ENCODE measurements at places on chromosomes 13 and 19.

DNA sequence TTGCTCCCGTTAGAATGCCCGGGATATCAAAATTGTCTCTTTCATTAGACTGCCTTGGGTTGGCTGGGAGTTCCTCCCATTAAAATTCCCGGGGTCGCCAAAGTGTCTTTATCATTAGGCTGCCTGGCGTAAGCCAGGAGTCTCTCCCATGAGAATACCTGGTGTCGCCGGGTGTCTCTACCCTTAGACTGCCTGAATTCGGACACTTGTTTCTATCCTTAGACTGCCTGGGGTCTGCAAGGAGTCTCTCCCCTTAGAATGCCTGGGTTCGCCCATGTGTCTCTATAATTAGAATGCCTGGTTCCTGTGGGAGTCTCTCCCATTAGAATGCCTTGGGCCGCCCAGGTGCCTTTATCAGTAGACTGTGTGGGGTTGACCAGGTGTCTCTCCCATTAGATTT is 1538.2 kb downstream of the UQCRFS1 start:
- no peaks in the 10 kb centered on the region for H3K27me3 ChIP-seq
- no peak overlapping the region for H3K27ac ChIP-seq
- no peaks in the 10 kb centered on the region for H3K36me3 ChIP-seq
- H3K4me1 ChIP-seq, result no peaks in the 10 kb centered on the region
- H3K4me3 ChIP-seq, result no peak overlapping the region

DNA sequence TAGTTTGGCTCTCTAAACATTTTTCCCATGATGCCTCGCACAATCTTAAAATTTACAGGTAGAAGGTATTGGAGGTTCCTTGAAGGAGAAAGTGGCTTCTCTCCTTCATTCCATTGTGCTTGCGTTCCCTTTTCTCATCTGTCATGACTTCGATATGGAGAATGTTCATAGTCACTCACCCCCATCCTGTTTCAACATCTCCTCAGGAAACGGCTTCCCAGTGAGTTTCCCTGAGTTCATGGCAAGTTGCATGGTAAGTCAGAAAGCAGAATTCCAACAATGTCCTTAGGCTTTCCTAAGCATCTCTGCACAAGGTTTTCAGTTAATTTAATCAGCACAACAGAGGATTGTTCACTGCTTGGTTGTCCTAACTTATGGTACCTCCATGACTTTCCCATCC is 581.8 kb upstream of the SLITRK5 start:
- no peaks in the 10 kb centered on the region for H3K27me3 ChIP-seq
- H3K4me3 ChIP-seq, result no peak overlapping the region
- H3K36me3 ChIP-seq, result no peaks in the 10 kb centered on the region

GRCh38 chr19:7337380-7338194 is 11.2 kb upstream of the ARHGEF18 start:
- H3K4me3 ChIP-seq, result peak overlapping the region; percentile 12
- peaks cover 20% of the 10 kb centered on the region for H3K4me1 ChIP-seq
- no peak overlapping the region for H3K27ac ChIP-seq
- no peaks in the 10 kb centered on the region for H3K36me3 ChIP-seq

GRCh38 chr13:75764251-75764925 is 128.3 kb downstream of the LMO7 start:
- DNase-seq, result no peak
- H3K4me1 ChIP-seq, result peaks cover 4% of the 10 kb centered on the region
- H3K4me3 ChIP-seq, result no peak overlapping the region
- no peaks in the 10 kb centered on the region for H3K27me3 ChIP-seq
- H3K36me3 ChIP-seq, result no peaks in the 10 kb centered on the region

GRCh38 chr19:31595521-31595920 is 246.3 kb upstream of the TSHZ3 start:
- H3K27ac ChIP-seq, result no peak overlapping the region
- DNase-seq, result no peak
- H3K4me1 ChIP-seq, result no peaks in the 10 kb centered on the region
- no peaks in the 10 kb centered on the region for H3K36me3 ChIP-seq
- H3K4me3 ChIP-seq, result no peak overlapping the region

DNA sequence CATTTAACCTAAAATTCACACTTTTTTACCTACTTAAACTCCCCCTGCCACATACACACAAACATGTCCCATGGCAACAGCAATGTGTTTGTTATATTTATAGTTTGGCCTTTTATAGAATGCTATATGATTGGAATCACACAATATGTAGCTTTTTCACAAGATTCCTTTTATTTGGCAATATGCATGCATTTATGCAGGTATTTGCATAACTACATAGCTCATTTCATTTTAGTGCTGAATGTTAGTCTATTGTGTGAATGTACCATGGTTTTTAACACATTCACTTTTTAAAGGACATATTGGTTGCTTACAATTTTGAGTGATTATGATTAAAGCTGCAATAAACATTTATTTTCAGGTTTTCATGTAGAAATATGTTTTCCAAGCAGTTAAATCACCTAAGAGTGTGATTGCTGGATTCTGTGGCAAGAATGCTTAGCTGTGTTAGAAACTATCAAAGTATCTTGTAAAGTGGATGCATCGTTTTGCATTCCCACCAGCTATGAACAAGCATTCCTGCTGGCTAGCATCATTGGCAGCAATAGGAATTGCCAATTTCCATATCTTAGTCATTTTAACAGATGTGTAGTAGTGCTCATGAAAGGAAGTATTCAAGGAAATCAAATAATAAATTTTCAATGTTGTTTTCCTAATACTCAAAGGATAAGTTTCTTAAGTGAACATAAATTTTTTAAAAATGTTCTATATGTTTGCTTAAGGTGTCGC is 557.0 kb downstream of the SLITRK1 start:
- no peak overlapping the region for H3K4me3 ChIP-seq
- no peaks in the 10 kb centered on the region for H3K27me3 ChIP-seq
- H3K4me1 ChIP-seq, result no peaks in the 10 kb centered on the region
- no peaks in the 10 kb centered on the region for H3K36me3 ChIP-seq
- DNase-seq, result no peak

- H3K27ac ChIP-seq, result no peak overlapping the region
- H3K4me3 ChIP-seq, result no peak overlapping the region
- no peaks in the 10 kb centered on the region for H3K4me1 ChIP-seq
- DNase-seq, result no peak
Measured at GRCh38 chr13:106756446-106756845, 188.5 kb upstream of the ARGLU1 start.

DNA sequence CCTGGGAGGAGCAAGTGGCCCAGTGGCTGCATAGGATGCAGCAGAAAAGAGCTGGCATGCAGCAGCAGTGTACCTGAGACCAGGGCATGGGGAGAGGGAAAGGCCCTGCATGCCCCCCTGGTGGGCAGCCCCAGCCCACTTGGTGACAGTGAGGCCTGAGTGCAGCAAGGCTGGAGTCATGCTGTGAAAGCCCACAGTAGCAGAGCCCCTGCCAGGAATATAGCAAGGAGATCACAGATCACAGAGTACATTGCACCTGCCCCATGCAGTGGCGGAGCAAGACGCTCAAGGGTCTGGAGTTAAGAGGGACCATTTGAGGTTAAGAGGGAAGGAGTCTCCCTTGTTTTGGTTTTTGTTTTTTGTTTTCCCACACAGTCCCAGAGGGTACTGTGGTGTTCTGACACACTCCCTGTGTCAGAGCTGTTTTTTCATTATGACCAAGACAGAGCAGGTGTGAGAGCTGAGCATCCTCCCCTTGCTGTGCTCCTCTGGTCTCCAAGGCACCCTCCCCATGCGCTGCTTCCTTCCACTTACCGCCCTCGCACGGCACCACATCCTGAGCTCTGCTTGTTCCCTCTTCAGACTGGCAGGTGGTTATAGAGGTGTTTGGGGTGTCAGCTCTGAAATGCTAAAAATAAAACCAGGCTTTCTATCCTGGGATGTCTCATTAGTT is 85.0 kb upstream of the UBL3 start:
- peak overlapping the region; percentile 43 for H3K4me3 ChIP-seq
- peak; percentile 67 for DNase-seq
- no peaks in the 10 kb centered on the region for H3K36me3 ChIP-seq
- no peaks in the 10 kb centered on the region for H3K27me3 ChIP-seq
- H3K4me1 ChIP-seq, result peaks cover 41% of the 10 kb centered on the region

- no peaks in the 10 kb centered on the region for H3K36me3 ChIP-seq
- no peak for DNase-seq
- no peak overlapping the region for H3K27ac ChIP-seq
- no peak overlapping the region for H3K4me3 ChIP-seq
- H3K4me1 ChIP-seq, result no peaks in the 10 kb centered on the region
- H3K27me3 ChIP-seq, result no peaks in the 10 kb centered on the region
Measured at GRCh38 chr13:84255226-84255797, 373.0 kb upstream of the SLITRK1 start.

- no peaks in the 10 kb centered on the region for H3K27me3 ChIP-seq
- peak overlapping the region; percentile 92 for H3K27ac ChIP-seq
- no peaks in the 10 kb centered on the region for H3K36me3 ChIP-seq
Measured at GRCh38 chr19:18291590-18292461, 10.4 kb upstream of the JUND start.

GRCh38 chr19:18685597-18686190 is 2.2 kb downstream of the CRTC1 start:
- no peak overlapping the region for H3K4me3 ChIP-seq
- H3K27me3 ChIP-seq, result no peaks in the 10 kb centered on the region
- H3K36me3 ChIP-seq, result no peaks in the 10 kb centered on the region
- H3K27ac ChIP-seq, result no peak overlapping the region
- no peak for DNase-seq

GRCh38 chr13:43883631-43884030 is 3.9 kb downstream of the LACC1 start:
- no peak overlapping the region for H3K4me3 ChIP-seq
- no peak overlapping the region for H3K27ac ChIP-seq
- H3K4me1 ChIP-seq, result peaks cover 3% of the 10 kb centered on the region
- DNase-seq, result no peak

DNA sequence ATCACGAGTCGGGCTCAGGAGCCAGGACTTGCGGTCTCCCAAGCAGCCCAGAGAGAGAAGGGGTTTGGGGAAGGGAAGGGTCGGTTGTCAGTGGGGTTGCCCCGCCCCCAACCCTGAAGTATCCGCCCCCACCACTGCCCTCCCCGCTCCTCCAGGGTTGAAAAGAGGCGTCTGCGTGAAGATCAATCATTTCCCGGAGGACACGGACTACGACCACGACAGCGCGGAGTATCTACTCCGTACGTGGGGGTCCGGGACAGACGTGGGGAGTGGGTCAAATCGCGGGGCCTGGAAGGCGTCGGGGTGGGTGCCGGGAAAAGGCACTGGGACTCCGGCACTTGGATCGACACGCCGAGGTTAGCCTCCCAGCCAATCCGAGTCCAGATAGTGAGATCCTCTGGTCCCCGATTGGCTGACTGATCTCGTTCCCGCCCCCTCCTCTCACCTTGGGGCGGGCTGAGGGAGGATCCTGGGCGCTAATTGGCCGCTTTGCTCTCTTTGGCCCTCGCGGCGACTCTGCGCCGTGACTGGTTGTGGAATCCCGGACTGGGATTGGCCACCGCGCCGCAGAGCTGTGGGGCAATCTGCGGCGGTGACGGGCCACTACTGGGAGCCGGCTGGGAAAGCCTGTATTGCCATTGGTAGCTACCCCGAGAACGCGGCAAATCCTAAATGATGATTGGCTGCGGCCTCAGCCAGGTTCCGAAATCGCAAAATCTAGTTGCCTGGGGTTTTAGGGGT is 13.3 kb upstream of the CACNG6 start:
- H3K27ac ChIP-seq, result no peak overlapping the region
- no peak for DNase-seq
- peak overlapping the region; percentile 42 for H3K4me3 ChIP-seq
- H3K4me1 ChIP-seq, result peaks cover 24% of the 10 kb centered on the region
- peaks cover 32% of the 10 kb centered on the region for H3K27me3 ChIP-seq

DNA sequence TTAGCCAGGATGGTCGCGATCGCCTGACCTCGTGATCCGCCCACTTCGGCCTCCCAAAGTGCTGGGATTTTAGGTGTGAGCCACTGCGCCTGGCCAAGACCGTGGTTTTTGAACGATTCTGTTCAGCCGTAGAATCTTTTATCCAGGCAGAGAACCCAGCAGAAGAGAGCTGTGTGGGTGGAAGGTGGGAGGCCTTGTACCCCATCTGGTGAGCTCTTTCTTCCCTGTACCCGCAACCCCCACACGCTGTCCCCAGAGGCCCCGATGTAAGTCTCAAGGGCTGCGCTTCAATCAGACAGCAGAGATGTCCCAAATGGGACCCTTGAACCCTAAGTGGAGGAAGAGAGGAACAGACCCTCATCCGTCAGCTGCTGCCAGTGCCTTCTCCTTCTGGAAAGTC is 3.7 kb downstream of the SLC25A23 start:
- peaks cover 15% of the 10 kb centered on the region for H3K36me3 ChIP-seq
- H3K4me3 ChIP-seq, result no peak overlapping the region
- no peaks in the 10 kb centered on the region for H3K27me3 ChIP-seq
- no peak overlapping the region for H3K27ac ChIP-seq

GRCh38 chr19:46014534-46014933 is 8.3 kb downstream of the PGLYRP1 start:
- H3K4me3 ChIP-seq, result no peak overlapping the region
- no peaks in the 10 kb centered on the region for H3K36me3 ChIP-seq
- DNase-seq, result no peak
- H3K4me1 ChIP-seq, result peaks cover 11% of the 10 kb centered on the region
- no peaks in the 10 kb centered on the region for H3K27me3 ChIP-seq

DNA sequence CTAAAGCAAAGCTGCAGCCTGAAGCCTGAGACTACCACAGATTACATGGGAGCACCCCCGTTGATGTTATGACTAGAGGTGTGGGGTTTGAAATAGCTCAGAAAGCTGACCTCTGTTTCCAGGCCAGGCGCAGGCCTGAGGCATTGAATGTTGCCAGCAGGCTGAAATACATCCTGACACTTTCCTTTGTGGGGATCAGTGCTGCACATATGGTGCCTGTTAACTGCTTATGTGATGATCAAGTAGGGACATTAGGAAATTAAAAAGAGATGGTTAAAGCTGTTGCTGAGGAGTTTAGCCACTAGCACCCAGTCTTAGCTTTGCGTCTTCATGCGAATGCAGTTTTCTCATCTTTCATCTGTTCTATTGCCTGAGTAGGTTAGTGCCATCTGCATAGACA is 83.2 kb downstream of the CCNA1 start:
- no peaks in the 10 kb centered on the region for H3K4me1 ChIP-seq
- DNase-seq, result no peak
- no peaks in the 10 kb centered on the region for H3K36me3 ChIP-seq

DNA sequence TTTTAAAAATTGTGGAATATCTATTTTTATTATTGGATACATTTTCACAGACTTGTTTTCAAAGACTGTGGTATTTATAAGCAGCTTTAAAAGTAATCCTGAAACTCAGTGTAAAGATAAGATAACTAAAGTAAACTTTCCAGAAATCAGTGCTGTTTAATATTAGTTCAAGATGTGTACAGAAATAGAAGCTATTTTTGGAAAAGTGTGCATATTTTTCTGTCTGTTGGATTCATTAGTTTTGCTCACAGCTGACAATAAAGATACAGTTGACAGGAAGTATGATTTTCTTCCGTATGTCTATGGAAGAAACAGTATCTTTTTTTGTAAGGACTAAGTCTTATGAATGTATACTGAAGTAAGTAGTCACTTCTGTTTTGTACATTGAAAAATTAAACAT is 85.9 kb downstream of the GJA3 start:
- no peak overlapping the region for H3K4me3 ChIP-seq
- no peaks in the 10 kb centered on the region for H3K27me3 ChIP-seq
- no peaks in the 10 kb centered on the region for H3K4me1 ChIP-seq
- H3K36me3 ChIP-seq, result peaks cover 20% of the 10 kb centered on the region
- H3K27ac ChIP-seq, result no peak overlapping the region
- DNase-seq, result no peak
